ENCODE measurements at places on chromosomes 6 and 20. TPM values are rescaled to one million over a fixed set of nuclear protein-coding genes. Genes with fewer than 3 reads are reported as not detected.

GRCh38 chr20:47267621-47268020 lies 88.9 kb downstream of the ZMYND8 start:
- no peak for DNase-seq

- DNase-seq: no peak
Measured at GRCh38 chr6:80454661-80455365, 348.3 kb downstream of the BCKDHB start.

DNA sequence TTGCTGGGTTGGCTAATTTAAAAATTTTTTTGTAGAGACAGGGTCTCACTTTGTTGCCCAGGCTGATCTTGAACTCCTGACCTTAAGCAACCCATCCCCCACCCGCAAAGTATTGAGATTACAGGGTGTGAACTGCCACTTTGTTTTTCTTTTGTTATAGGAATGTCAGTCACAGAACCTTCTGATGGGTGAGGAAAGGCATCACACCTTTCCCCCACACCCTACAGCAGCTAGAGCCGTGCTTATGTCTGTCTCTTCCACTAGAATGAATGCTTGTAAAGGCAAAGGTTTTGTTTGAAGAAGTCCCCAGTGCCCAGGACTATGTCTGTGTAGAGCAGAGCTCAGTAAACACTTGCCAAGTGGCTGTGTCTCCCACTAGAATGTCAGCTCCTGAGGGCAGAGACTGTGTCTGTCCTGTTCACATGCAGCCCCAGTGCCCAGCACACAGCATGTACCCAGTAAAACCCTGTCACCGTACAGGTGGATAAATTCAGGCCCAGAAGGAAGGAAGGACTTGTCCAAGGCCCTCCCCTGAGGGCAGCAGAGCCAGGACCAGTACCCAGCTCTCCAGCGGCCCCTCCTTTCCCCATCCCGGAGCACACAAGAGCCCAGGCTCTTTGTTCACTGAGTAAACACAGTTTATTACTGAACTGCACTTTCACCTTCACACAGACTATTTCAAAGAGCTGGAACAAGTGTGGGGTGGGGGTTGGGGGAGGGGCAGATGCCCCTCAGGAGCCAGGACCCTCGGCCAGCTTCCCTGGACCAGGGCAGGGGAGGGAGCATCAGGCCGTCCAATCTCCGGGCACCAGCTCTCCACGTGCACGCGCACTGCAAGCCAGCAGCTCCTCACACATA lies 26.4 kb downstream of the COX4I2 start:
- no peak for DNase-seq

GRCh38 chr20:39421571-39422105 lies 459.5 kb downstream of the DHX35 start:
- no peak for DNase-seq

- no peak for DNase-seq
Measured at GRCh38 chr20:53769041-53769440, 175.4 kb upstream of the ZNF217 start.

DNA sequence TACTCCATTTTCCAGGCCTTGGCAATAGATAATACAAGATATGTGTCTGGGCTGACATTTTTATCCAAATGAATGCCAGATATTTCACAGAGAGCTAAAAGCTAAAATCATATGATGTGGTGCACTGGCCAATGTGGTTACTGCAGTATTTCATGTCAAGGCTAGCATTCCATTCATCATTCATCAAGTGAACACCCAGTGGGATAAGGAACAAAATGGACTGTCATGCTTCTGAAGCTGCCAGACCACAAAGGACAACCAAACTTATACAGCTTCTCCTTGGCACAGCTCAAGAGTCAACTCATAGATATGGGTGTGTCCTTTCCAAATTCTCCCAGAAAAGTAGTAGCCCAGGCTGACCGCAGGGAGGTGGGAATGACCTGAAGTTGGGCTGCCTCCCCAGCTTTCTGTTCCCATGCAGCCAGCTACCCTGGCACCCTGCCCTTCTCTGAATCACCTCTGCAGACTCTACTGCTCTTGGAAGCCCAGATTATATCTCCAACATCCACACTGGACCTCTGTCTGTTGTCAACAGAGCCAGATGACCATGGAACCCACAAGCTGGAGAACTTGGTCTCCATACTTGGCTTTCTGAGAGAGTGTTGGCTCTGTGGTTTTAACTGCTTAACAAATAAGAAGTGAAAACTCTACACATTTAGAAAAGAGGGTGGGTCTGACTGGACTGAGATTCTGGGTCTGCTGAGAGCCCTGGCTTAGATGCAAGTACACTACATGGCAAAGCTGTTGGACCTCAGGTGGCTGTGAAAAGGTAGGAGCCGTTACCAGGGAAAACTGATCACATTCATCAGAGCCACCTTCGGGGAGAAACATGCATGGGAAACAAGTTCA lies 122.8 kb downstream of the ALDH8A1 start:
- no peak for DNase-seq

GRCh38 chr20:33864324-33864963 lies 53.3 kb downstream of the CHMP4B start:
- DNase-seq: no peak

DNA sequence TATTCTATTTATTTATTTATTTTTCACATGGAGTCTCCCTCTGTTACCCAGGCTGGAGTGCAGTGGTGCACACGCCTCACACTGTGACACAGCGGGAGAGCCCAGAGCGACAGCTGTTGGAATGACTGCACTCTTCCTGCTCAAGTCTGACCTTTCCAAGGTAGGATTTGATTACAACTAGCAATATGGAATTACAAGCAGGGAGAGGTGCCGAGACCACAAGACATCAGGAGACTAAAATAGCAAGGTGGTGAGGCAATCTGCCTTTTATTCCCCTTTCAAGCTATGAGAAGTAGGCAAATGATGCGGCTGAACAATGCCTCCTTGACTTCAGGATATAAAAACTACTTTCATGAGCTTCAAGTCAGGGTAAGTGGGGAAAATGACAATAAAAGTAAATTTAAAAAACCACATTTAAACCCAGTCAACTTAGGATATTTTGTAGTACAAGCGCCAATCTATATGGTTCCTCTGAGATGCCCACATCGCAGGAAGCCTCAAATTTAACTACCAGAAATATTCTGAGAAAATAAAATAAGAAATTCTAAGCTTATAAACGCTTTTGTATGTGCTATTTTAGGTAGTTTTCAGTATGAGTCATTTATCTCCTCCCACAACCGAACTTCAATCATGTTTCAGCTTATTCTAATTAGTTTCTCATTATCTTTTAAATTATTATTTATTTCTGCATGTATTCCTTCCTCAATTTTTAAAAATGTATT lies 146.9 kb upstream of the SGK1 start:
- no peak for DNase-seq

GRCh38 chr6:151858294-151858693 lies 50.8 kb downstream of the ESR1 start:
- no peak for DNase-seq

DNA sequence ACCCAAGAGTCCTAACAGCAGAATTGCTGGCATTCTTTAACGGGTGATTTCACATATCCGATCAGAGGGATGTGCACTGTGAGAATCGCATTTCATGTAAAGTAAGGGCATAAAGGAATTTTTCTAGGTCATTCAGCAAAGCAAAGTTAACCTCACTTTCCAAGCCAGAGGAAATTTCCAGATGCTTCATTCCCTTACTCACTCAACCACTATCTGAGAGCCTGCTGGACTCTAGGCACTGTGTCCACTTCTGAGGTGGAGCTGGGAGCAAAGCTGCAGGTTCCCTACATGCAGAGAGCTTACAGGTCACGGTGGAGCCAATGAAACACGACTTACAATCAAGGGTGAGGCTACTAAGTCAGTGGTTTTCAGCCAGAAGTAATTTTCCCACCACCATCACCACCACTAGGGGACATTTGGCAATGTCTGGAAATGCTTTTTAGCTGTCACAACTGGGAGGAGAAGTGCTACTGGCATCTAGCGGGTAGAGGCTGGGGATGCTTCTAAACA lies 34.5 kb upstream of the TSHZ2 start:
- no peak for DNase-seq

DNA sequence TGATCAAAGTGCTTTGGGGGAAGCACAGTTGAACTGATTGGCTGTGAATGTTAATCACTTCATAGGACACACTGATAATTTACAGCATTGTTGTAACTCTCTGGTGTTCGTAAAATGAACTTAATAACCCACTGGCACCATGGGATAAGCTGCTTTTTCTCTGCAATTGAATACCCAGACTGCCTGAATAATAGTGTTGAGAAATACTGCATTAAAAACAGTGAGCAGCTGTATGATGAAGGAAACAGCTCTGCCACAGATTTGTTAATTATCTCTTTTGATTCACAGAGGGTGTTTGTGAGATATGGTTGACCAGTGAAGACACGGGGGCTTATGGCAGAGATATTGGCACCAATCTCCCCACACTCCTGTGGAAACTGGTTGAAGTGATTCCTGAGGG lies 420.9 kb downstream of the CDKAL1 start:
- no peak for DNase-seq

GRCh38 chr6:26333476-26334297 lies 31.3 kb upstream of the BTN3A2 start:
- no peak for DNase-seq

GRCh38 chr6:118656847-118657451 lies 5.6 kb upstream of the CEP85L start:
- DNase-seq: no peak

- no peak for DNase-seq
Measured at GRCh38 chr20:59955131-59955796, 3.0 kb upstream of the CDH26 start.

GRCh38 chr20:49169547-49169946 lies 18.6 kb downstream of the STAU1 start:
- DNase-seq: no peak

DNA sequence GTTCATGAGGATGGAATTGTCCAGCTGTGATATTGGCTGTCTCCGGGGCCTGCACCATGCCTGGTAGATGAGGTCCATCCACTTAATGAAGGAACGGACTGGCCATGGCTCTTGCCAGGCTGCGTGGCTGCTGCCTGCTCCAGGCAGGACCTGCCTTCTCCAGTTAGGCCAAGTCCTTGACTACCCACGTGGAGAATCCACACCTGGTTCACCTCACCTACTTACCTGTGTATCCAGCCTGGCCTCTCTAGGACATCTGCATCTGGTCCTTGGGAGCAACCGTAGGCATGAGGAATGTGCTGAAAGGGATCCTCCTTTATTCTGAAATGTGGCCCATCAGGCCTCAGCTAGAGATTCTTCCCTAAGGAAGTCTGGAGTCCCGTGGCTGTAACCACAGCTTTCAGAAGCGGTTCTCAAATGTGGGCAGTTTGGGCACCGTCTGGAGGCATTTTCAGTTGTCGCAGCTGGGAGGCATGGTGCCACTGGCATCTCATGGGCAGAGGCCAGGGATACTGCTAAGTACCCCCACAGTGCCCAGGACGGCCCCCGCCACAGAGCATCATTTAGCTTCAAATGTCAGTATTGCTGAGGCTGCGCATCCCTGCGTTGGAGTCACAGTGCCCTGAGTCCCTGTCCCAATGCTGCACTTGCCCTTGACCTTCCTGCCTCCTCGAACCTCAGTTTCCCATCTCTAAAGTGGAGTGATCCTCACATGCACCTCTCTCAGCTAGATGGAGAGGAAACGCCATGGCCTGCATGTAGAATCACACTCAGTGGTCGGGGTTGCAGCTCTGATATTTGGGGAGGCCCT lies 67.5 kb downstream of the PHACTR3 start:
- no peak for DNase-seq

DNA sequence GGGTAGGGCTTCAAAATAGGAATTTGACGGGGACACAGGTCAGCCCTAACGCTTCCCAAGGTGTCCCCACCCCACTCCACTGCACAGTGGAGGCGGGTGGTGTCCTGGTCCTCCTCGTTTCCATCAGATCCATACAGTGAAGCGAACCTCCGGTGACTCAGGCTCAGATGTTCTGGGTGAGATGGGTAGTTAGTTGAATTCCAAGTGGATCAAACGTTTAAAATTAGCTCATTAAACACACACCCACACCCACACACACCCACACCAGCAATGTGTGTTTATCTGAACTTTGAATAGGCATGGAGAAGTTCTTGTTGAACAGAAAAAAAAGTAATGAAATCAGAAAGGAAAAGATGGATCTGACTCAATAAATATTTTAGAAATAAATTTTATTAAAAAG lies 58.9 kb downstream of the CDH4 start:
- DNase-seq: no peak

- DNase-seq: no peak
Measured at GRCh38 chr6:15299430-15300131, 53.7 kb downstream of the JARID2 start.

- no peak for DNase-seq
Measured at GRCh38 chr6:3743541-3743940, 8.0 kb downstream of the PXDC1 start.

DNA sequence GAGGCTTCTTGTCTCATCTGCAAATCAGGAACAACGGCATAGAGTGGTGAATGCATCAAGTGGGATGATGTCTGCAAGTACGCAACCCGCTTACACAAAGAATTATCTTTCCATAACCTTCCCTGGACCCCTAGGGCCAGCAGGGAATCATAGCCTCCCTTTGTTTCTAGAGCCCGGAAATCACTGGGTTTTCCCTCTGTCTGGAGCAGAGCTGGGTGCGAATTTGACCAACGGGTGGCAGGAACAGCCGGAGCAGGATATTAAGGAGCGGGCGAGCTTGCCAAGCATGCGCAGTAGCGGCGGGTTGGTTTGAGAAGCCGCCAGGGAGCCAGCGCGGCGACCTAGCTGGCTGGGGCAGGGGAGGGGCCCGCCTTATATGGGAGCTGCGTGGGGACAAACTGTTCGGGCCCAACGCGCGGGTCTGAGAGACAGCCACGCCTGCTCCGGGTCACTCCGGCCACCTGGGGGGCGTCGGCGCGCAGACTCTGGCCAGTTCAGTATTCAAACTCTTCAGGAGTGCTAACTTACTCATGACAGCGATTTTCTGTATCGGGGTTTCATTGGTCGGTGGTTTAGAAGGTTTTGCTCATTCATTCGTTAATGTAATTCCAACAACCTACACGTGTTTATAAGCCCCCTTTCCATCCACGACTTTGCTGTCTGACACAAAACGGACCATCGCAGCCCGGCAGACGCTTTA lies 1.6 kb upstream of the KIF16B start:
- DNase-seq: peak; percentile 78

DNA sequence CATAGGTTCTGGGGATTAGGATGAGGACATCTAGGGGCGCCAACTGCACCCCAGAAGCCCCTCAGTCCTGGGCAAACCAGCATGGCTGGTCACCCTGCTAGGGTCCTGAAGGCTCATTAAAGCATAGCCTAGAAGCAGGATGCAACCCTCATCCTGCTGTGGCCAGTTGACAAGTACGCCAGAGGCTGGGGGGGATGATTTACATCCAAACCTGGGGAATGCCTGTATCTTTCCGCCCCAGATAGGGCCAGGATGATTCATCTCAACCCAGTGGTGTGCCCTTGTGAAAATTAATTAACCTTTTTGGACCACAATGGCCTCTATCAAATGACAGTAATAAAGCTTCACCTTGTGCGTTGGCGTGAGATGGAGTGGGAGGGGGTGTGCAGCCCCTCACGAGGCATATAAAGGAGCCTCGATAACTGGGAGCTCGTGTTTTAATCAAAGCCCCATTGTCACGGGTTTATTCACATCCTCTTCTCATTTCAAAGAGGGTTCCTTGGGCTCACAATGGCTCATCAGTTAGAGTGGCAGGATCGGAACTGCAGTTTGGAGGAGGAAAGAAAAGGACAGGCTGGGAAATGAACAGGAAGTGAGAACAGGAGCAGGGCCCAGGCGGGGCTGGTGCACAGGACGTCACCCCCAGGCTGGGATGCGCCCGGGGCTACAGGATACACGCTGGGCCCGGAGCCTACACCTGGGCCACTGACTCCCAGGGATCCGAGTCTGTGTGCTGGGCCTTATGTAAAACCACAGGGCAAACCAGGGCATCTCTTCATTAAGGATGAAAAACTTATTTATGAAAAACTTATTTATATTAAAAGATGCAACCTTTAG lies 121.8 kb upstream of the PHACTR3 start:
- DNase-seq: no peak

Gene ABHD16A
- 63.2 TPM for polyA plus RNA-seq

Gene MLN
- polyA plus RNA-seq: 1.4 TPM

Gene IL17F
- 0.53 TPM for polyA plus RNA-seq

Gene ARG1
- polyA plus RNA-seq: 0.74 TPM

Measured in renal pelvis (tissue), 12 donors.